ENCODE measurements at places on chromosomes 11 and 22. TPM values are rescaled to one million over a fixed set of nuclear protein-coding genes. Genes with fewer than 3 reads are reported as not detected.

DNA sequence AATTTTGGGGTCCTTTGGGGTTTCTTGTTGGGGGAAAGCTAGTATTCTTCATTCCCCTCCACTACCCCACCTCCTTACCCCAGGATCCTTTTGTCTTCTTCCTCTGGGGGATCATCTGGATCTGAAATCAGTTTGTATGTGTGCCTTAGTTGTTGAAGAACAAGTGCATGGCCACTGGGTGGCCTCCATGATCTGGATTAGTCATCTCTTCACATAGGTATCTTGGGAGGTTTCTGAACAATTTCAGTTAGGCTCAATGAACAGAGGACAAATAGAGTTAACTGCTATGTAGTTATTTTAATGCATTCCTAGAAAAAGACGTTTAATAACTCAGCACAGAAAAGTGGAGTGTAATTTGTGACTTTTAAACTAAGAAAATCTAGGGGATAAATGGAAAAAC is 7.1 kb upstream of the VWA5A start:
- DNase-seq = peak; percentile 2

DNA sequence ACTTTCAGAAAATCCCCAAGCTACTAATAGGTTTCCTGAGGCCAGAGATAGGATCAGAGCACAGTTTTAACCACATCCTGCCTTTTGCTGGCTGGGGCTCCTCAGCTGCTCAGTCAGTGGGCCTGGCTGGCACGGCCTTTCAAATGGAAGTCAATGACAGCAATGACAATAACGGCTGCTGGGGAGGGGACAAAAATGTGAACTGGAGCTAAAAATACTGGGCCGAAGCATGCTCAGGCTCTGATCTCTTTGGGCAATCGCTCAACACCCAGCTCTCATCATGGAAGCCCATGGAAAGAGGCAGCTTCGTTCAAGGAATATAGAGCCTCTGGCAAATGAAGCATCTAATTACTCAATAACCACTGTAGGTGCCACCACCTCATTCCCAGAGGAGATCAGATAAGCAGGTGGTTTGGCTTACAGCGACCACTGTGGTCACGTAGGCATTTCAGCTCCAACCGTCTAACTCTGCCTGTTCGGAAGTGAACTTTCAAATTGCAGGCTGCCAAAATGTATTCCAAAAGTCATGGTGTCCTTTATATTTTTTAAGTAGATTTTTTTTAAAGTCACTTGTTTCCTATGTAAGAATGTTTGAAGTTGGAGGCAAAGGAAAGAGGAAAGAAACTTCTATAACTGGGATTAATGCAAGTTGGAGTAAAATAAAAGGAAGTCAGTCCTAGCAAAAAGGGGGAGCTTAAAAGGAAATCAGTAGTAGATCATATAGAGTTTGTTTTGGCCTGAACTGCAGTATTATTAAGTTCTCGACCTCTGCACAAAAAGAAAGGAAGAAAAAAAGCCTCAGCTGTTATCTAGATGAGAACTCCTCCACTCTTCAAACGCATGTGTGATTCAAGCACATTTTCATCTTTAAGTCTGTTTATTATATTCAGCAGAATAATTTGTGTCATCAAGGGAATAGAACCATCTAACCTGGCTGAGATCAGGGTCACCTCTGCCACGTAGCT is 14.1 kb downstream of the WT1 start:
- no peak for DNase-seq

DNA sequence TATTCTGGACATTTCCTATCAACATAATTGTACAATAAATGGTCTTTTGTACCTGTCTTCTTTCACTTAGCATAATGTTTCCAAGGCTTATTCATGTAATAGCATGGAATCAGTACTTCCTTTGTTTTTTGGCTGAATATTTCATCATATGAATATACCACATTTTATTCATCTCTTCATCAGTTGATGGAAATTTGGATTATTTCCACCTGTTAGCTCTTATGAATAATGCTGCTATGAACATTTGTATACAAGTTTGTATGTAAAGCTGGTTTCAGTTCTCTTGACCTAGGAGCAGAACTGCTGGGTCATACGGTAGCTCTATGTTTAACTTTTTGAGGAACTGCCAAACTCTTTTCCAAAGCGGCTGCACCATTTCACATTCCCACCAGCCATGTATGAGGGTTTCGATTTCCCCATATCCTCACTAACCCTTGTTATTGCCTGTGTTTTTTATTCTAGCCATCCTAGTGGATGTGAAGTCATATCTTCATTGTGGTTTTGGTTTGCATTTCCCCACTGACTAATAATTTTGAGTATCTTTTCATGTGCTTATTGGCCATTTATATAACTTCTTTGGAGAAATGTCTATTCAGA is 20.9 kb downstream of the EXT2 start:
- DNase-seq = no peak

Gene KLHL35
- 1.3 TPM for total RNA-seq

GRCh38 chr11:14310679-14311078 is 48.3 kb downstream of the RRAS2 start:
- no peak for DNase-seq

GRCh38 chr22:48740731-48741405 is 1086.8 kb downstream of the BRD1 start:
- DNase-seq = no peak

DNA sequence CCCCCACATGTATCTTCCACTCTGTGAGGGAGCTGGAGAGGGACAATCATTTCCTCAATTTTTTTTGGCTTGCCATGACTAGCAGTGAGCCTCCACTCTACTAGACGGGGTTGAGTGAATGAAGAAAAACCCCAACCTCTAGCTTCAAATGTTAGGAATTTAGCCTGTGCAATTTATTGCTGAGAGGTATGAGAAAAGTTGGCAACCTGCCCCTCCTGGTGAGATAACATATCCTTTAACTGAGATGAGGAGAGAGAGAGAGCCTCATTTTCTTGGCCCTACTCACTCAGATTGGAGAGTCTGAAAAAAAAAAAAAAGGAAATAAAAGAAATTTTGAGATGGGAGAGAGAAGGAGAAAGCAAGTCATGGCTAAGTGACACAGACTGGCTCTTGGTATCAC is 218.2 kb upstream of the CARD18 start:
- DNase-seq = no peak

Gene SMTNL1
- total RNA-seq = not detected

DNA sequence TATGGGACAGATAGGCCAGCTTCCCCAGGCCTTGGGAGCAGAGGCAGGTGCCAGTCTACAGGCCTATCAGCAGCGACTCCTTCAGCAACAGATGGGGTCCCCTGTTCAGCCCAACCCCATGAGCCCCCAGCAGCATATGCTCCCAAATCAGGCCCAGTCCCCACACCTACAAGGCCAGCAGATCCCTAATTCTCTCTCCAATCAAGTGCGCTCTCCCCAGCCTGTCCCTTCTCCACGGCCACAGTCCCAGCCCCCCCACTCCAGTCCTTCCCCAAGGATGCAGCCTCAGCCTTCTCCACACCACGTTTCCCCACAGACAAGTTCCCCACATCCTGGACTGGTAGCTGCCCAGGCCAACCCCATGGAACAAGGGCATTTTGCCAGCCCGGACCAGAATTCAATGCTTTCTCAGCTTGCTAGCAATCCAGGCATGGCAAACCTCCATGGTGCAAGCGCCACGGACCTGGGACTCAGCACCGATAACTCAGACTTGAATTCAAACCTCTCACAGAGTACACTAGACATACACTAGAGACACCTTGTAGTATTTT is 26.6 kb upstream of the L3MBTL2 start:
- DNase-seq = no peak

GRCh38 chr11:17812865-17813187 is 78.2 kb downstream of the KCNC1 start:
- no peak for DNase-seq

- DNase-seq = no peak
Observed at GRCh38 chr22:43118024-43118849, 7.7 kb downstream of the BIK start.

Gene PRR14L
- 60.5 TPM for total RNA-seq

DNA sequence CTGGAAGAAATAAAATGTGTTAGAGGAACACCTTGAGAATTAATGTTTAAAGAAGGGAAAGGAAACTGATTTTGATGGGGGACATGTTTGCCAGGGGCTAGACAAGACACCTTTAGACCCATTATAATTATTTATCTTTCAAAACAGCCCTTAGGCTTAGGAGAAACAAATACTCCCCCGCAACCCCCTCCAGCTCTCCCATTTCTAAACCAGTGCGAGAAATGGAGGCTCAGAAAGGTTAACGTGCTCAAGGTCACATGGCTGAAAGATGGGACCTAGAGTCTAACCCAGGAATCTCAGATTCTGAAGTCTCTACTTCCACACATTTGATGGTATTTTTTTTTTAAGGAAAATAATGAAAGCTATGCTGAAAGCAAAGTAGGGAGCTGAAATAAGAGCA is 18.0 kb downstream of the EHF start:
- DNase-seq = no peak

GRCh38 chr11:45659818-45660160 is 5.6 kb downstream of the CHST1 start:
- DNase-seq = no peak

GRCh38 chr22:23826510-23827350 is 12.1 kb downstream of the DERL3 start:
- DNase-seq = no peak

GRCh38 chr11:75625991-75626888 is 42.6 kb downstream of the MAP6 start:
- peak; percentile 5 for DNase-seq

DNA sequence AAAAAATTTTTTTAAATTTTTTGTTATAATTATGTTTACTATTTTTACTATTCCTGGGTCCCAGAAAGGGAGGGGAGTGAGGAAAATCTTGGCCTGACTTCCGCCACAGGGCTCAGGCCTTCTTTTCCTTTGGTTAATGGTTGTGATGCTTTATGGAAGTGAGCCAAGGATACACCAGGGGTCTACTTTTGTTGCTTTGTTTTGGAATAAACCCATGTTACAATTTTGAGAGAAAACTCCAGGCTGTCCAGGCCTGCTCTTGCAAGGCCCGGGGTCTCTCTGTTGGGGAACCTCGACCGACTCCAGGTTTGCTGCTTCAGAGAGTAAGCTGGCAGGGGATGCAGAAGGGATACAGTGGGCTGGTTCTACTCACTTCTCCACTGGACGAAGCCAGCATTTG is 84.7 kb downstream of the ABTB2 start:
- DNase-seq = no peak

- no peak for DNase-seq
Observed at GRCh38 chr11:75810637-75811390, 4.2 kb upstream of the UVRAG start.

GRCh38 chr11:103683576-103683975 is 352.9 kb upstream of the DDI1 start:
- no peak for DNase-seq

DNA sequence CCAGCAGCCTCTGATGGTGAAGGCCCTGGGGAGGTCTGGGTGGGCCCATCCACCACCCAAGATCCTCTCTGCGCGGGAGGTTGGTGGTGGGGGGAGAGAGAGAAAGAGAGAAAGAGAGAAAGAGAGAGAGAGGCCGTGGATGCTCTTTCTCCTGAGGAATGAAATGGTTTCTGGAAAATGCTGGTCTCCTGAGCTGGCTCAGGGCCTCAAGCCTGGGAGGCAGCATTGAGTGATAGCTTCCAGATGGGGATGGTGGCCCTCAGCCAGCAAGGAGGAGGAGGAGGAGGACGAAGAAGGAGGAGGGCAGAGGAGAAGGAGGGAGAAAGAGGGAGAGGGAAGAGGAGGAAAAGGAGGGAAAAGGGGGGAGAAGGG is 4.6 kb downstream of the TSPAN32 start:
- DNase-seq = no peak

DNA sequence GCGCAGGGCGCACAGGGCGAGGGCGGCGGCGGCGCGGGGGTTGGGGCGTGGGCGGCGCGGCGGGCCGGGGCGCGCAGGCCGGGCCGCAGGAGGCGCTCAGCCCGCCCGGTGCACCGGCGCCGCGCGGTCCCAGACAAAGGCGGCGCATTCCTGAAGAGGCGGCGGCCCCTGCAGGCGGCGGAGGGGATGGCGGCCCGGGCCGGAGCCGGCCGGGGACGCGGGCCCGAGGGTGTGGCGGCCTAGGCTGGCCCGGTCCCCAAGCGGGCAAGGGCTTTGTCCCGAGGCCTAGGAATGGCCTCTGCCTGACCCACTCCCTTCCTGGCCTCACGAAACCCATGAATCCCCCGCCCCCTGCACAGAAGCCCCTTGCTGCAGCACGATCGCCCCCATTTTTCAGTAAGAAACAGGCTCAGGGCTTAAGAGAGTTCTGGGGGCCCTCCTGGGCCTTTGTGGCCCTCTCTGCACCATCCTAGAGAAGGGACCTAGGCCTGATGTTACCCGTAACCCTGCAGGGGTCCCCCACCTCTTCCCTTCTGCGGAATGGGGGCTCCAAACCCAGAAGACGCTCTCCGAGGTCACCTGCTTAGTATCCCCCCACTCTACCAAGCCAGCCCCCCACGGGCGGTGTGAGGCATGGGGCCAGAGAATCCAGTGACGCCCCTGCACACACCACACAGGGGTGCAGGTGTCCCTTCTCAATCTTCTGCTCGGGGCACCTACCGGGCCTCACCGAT is at the start of gene RTN4R:
RTN4R (minus strand) TSS at position 40 of the 734 bp plus-strand sequence. CDS start 226 bp downstream, outside the sequence.
- peak; percentile 80 for DNase-seq

DNA sequence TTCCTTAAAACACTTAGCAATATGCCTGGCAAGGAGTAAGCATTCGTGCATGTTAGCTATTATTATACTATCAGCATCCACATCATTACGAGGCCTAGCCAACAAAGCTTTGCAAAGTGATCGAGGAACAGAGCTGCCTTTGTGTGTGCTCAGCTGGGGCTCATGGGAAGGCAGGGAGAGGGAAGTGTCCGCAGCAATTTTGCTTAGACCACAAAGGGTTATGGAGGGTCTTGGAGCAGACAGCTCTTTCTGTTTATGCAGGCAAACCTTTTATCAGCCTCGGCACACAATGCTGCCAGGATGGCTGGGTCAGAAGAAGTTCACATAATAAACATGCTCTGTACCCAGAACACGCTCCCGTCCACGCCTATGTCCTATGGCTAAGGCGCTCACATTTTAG is 10.9 kb upstream of the DKK3 start:
- peak; percentile 49 for DNase-seq

DNA sequence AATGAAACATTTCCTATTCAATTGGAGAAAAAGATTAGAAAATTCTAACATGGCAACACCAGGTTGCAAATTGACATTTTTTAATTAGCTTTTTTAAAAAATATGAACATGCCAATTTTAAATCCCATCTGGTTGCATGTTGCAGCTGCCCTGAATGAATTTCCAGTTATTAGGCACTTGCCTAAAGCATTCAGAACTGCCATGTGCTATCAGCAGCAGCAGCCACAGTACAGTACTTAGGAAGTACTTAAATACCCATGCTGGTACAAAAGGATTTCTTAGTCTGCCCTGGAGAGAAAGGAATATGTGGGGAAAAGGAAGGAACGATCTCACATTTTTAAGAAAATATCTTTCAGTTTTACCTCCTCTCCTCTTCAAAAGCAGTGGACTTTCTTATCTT is 46.2 kb downstream of the FAM168A start:
- DNase-seq = no peak

DNA sequence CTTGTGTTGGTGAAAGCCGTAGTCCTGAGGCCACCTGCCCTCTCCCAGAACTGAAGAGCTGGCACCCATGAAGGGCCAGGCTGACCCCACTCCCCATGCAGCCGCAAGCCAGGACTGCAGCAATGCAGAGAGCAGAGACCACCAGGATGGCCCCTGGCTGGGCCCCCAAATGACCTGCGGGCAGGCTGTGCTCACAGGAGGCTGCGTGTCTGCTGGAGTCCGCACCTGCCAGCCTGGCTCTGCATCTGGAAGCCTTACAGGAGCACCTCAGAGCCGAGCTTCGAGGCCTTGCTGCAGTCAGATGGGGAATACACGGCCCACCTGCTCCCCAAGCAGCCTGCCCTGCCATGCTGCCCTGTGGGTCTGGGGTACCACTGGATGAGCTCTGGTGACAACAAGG is 1336.8 kb downstream of the TBC1D22A start:
- DNase-seq = no peak

Gene FAM227A
- total RNA-seq = 10.8 TPM

Gene P2RY6
- not detected for total RNA-seq

Gene C11orf16
- total RNA-seq = not detected

Measured in Calu3 (cell line).